ENCODE measurements at places on chromosomes 6 and 20.

DNA sequence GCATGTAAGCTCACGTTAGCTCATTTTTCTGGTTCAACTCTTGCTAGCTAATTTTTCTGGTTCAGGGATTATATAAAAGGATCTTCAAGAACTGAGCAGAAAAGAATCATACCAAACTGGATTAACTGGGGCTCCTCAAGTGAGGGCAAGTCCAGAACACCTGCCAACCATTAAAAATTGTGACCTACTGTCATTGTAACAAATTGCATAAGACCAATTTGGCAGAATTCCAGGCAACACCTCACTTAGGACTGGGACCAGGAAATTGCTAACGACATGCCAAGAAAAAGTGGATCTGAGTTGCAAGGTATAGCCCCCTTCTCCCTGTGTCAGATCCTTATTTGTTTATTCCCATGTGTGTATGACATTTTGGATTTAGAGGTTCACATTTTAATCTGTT lies 216.6 kb downstream of the HIVEP2 start:
- DNase-seq: no peak

GRCh38 chr20:17233626-17234025 lies 6.8 kb downstream of the PCSK2 start:
- DNase-seq: no peak

DNA sequence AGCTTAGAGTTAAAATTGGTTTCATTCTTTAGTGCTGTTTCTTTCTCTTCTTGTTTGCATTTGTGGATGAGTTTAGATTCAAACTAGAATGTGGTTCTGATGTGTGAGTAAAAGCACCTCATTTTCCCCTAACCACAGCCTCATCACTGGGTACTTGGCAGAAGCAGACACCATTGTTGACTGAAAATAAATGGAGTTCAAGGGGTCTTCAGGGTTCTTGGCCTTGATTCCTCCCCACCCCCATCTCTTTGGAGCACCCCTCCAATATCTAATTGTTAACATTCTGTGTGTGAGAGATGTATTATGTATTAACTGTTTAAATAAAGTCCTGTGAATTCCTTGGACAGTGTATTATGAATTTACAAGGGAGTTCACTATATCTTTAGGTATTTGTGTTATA lies 59.6 kb downstream of the JARID2 start:
- no peak for DNase-seq

DNA sequence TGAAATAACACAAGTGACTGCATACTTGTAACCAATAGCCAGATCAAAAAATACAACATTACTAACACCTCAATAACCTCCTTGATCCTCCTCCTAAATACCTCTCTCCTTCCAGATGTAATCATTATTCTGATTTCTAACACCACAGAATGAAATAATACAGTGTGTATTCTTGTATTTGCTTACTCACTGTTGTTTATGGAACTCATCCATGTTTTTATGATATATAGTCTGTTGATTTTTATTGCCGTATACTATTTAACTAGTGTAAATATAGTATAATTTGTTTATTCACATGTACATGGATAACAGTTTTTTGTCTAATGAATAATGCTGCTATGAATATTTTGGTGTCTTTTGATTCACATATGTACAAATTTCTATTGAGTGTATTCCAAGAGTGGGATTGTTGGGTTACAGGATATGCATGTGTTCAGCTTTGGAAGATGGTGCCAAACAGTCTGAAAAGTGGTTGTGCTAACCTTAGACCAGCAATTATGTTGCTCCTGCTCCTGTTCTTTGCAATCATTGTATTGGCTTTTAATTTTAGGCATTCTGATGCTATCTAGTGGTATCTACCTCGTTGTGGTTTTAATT lies 11.5 kb downstream of the TTK start:
- DNase-seq: no peak

GRCh38 chr6:166764473-166765233 lies 137.6 kb upstream of the RPS6KA2 start:
- DNase-seq: no peak

GRCh38 chr6:156662025-156662445 lies 115.1 kb upstream of the ARID1B start:
- no peak for DNase-seq

- no peak for DNase-seq
Observed at GRCh38 chr6:16510245-16510644, 251.0 kb downstream of the ATXN1 start.

- DNase-seq: no peak
Observed at GRCh38 chr6:39945626-39946025, 11.4 kb upstream of the MOCS1 start.

DNA sequence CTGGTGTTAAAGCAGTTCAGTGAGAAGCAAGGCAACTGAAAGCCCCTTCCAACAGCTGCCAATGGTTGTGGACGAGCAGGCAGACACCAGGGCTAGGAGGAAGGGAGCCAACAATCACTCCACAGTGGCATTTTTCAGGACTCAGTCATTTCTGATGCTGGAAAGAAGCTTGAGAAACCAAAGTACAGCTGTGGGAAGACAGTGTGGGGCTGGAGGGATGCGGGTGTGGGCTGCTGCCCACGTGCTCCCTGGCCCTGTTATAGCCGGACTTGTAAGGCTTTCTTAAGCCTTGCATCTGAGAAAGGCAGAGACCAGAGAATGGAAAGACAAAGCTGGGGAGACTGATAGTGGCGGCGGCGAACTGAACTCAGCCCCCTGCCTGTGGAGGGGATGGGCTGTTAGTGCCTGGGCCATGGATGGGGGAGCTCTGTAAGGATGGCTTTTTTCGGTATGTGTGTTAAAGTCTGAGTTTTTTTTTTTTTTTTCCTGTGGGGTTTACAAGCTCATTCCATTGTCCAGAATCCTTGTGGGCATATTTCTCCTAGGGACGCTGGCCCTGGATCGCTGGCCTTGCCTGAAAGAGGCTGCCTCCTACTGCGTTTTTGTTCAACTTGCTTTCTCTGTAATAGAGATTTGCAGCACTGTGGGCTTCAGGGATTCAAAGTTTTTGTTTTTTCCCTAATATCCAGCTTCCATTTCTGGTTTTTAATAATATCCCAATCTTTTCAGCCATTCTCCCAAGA lies 91.7 kb downstream of the GJA10 start:
- DNase-seq: no peak

GRCh38 chr20:33005908-33006775 lies 1.4 kb upstream of the BPIFB2 start:
- no peak for DNase-seq

DNA sequence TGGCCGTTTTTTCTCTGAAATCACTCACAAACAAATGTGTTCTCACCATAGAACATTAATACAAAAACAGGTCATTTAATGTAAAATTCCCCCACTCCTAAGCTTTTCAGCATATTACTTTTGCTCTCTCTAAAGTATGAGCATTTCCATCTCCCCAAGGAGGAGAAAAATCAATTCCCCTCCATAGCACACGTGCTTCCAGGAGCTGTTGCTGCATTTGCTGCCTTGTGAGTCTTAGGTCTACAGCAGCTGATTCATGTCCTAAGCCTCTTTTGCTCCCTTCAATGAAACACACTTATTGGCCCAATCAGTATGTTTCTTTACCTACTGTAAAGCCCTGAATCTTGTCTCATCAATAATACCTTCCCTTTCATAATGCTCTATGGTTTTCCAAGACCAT lies 6.4 kb upstream of the COL9A1 start:
- DNase-seq: no peak

GRCh38 chr20:63737695-63737944 lies 1.2 kb downstream of the LIME1 start:
- no peak for DNase-seq

GRCh38 chr6:152050451-152051195 lies 243.1 kb downstream of the ESR1 start:
- DNase-seq: no peak

- no peak for DNase-seq
Observed at GRCh38 chr6:71489736-71490135, 201.1 kb downstream of the OGFRL1 start.

DNA sequence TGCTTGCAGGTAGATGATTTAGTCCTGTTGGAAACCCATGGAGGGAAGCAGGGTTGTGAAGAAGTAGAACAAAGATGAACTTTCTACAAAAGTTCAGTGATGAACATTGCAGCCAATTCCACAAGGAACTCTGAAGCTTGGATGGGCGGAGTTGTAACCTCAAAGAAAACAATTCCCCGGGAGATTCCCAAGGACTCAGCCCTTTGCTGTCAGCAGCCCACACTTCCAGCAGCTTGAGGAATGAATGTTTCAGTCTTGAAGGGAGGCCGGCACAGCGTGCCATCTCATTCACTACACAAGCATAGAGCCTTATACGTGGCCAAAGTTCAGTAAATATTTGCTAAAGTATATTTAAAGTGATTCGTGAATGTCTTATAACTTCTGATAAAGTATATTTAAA lies 269.4 kb downstream of the NKAIN2 start:
- DNase-seq: no peak

DNA sequence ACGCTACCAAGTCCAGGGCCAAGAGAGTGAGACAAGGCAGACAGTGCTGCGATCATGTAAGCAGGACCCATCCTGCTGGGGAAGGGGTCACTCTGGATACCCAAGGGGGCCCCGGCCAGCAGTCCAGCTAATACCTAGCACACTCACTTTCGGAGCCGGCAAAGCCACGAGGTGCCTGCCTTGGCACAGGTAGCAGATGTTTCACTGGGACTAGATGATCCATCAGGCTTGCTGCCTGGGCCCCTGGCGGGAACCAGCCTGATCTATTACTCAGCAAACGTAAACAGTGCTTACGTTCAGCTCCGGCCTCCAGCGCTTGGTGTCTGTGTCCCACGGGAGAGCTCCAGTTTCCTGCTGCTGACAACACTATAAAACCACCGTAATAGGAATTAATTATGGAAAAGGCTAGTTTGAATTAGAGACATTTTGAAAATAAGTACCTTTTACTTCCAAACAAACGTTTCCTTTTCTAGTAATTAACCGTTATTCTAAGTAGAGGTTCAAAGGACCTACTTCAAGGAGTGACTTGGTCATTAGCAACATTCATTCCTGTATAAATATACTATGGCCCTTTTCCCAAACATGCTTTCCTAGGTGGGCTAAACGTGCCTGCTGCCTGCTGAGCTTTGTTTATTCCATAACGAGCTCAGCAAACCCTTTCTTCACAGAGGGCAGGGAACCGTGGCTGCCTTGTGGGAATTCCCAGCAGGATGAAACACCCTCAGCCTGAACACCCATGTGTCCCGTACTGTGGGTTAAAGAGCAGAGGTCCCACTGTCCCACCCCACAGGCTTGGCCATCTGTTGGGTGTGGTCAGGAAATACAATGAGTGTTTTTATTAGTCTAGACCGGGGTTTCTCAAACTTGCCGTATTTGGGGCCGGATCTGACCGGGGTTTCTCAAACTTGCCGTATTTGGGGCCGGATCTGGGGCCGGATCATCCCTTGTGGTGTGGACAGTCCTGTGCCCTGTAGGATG lies 18.4 kb downstream of the SLC22A23 start:
- DNase-seq: no peak

Measured in activated effector memory CD4-positive, alpha-beta T cell treated with Interleukin-2 at 50 U/mL for 16 hours (primary cell).